Cerebellum (tissue), 4 donors: ENCODE measurements at places on chromosomes 1 and 21. TPM values are rescaled to one million over a fixed set of nuclear protein-coding genes. Genes with fewer than 3 reads are reported as not detected.

Gene LAMC1
- total RNA-seq, result 46.6 TPM

Gene LMX1A
- total RNA-seq, result 13.3 TPM

Gene C1orf226
- total RNA-seq, result 3.4 TPM

Gene LENEP
- 1.5 TPM for total RNA-seq

Gene ELF3
- total RNA-seq, result 0.73 TPM

Gene IFNLR1
- total RNA-seq, result 0.54 TPM

Gene ZNF362
- total RNA-seq, result 12.5 TPM

Gene ILF2
- total RNA-seq, result 122 TPM

Gene SRSF11
- 193 TPM for total RNA-seq

Gene RGS8
- 75.3 TPM for total RNA-seq

Gene KCNK1
- 45.4 TPM for total RNA-seq

Gene SPOCD1
- not detected for total RNA-seq

Gene MMP23B
- 0.64 TPM for total RNA-seq

Gene PERM1
- 0.18 TPM for total RNA-seq

DNA sequence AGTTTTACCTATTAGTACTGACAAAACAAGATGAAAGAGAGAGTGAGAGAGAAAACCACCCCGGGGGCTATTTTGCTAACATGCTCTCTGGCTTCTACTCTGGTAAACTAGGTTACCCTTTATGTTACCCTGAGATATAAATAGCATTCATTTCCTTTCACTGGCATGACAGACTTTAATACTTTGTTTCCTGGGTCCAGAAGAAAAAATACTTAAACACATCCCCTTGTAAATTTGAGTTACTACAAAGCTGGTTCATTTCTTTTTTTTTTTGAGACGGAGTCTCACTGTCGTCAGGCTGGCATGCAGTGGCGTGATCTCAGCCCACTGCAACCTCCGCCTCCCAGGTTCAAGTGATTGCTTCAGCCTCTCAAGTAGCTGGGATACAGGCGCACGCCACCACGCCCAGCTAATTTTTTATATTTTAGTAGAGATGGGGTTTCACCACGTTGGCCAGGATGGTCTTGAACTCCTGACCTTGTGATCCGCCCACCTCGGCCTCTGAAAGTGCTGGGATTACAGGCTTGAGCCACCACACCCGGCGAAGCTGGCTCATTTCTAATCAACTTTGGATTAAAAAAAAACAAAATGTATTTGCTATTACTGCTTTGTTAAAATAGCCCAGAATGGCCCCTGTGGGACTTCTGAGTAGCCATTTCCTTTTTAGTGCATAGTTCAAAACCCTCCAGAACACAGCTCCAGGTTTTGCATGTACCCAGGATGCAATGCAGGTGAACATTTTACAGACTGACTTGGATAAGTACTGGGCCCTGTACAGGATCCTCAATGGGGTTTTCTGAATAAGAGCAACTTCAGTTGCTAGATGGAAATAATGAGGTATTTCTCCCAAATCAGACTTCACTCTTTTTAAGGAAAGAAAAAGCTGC is 20.6 kb downstream of the INPP5B start:
- no peak for DNase-seq

GRCh38 chr21:25175938-25176337 is 431.3 kb downstream of the MRPL39 start:
- no peak for DNase-seq

DNA sequence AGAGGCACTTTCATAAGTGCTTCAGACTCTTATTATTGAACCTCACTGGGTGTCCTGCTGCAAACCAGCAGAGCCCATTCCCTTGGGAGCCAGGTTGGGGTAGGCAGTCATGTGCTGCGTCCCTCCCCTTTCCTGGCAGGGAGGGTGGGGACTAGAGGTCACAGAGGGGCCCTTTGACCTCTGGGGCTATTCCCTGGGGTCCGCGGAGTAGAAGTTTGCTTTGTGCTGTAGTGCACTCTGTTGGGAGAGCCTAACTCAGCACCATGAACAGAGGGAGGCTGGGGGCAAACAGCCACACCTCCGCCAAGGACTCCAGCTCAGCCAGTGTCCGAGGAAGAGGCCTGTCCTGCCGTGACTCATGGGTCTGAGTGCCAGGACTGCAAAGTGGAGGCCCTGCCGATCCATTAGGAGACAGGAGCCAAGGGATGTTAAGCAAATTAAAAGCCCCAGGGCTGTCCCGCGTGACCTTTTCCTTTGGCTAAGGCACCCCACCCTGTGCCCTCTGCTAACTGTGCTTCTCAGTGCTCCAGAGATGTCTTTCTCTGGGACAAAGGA is 3.0 kb upstream of the IGSF21 start:
- DNase-seq, result no peak

- DNase-seq, result no peak
Measured at GRCh38 chr1:7077136-7077535, 291.9 kb downstream of the CAMTA1 start.

GRCh38 chr1:79568411-79568810 is 561.9 kb upstream of the ADGRL4 start:
- DNase-seq, result no peak

DNA sequence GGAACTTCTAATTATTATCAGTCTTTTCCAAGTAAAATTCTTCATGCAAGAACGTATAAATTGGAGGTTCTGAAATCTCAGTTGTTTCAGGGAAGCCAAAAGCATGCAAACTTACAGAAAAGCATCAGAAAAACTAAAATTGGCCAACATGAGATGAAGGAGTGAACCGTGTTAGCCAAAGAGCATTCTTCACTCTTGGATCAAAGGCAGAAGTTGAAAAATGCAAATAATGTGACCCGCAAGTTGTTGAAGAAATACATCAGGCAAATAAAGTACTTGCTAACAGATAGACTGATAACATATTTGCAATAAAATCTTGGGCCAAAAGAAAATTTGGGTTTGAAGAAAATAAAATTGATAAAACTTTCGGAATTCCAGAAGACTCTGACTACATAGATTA is 29.6 kb downstream of the DIPK1A start:
- DNase-seq, result no peak

DNA sequence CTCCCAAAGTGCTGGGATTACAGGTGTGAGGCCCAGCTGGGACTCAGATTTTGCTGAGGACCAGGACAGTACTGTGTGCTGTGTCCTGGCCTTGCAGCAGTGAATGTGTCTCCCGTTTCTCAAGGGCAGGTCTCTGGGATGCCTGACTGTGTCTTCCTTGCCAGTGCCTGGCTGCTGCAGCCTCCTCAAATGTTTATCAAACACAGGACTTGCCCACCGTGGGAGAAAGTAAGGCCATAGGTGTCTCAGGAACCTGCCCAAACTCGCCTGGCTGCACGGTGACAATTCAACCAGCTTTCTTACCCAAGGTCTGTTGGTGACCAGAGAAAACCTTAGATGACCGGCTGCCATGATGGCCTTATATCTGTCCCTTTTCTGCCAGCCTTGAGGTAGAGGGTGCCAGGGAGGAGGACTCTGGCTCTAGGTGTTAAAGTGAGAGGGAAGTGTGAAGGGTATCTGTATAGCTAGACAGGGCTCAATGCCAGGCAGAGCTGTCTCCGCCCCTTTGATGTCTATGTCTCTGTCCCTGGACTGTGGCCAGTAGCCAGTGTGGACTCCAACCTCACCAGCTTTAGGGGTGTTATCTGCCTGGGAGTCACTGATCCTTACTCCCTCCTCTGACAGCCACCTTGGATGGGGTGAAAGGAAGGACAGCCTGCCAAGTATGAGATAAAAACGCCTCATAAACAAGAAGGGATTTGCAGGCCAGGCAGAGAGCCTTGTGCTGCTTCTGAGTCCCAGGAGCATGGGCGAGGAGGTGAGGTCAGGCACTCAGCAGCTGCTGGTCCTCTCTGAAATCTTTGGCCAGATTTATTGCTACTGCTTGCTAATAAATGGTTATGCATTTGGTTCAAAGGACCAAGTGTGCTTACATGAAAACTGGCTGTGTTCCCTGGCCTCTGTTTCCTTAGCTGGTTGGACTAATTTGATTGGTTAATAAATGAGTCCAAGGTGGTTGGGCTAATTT is 22.3 kb downstream of the IL6R start:
- DNase-seq, result no peak

DNA sequence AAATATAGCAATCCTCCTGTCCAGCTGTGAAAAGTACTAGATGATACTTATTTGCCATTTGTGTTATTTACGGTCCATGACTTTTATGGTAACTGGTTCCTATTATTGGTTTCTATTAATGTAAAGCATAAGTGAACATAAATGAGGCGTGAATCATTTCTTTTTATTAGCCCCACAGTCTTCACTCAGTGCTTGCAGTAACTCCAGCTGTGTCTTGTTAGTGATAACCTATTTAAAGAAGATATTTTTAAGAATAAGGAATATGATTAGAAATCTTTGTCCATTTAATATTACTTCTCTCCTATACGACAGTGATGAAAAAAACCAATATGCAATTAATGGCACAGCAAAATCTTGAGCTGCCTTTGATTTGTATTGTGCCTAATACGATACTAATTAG is 149.9 kb downstream of the SPATA17 start:
- DNase-seq, result no peak

- DNase-seq, result no peak
Measured at GRCh38 chr1:95040032-95040525, 32.7 kb downstream of the ALG14 start.

GRCh38 chr1:179297105-179297378 is 3.4 kb downstream of the SOAT1 start:
- DNase-seq, result no peak

- no peak for DNase-seq
Measured at GRCh38 chr1:217539510-217539909, 91.4 kb downstream of the GPATCH2 start.

GRCh38 chr1:50724626-50725286 is 235.3 kb downstream of the FAF1 start:
- DNase-seq, result no peak

DNA sequence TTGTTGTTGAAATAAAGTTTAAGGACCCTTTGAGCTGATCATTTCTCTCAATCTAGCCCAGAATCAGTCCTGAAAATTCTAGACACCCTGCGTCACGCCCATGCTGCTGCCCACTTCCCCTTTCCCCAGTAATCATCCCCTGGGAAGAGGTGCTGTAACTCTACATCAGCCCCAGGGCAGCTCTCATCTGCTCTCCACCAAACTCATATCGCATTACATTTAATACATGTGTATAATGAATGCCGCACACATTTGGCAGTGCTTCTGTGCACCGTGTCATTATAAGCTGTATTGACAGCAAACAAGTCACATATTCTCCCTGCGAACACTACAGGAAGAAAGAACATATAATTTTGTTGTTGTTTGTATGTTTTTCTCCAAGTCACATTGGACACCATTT is 539.7 kb upstream of the DAB1 start:
- no peak for DNase-seq

DNA sequence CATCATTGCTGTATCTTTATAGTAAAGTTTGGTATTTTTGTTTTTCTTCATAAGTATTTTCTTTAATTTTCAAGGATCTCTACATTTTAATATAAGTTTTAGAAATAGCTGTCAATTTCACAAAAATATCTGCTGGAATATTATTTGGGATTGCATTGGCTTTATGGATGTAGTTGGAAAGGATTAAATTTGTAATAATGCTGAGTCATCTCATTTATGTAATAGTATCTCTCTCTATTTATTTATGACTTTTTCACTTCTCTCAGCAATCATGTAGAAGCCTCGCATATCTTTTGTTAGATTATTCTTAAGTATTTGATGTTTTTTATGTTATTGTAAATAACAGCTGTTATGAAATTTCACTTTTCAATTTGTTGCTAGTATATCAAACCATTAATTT is 223.1 kb upstream of the POGK start:
- DNase-seq, result no peak

DNA sequence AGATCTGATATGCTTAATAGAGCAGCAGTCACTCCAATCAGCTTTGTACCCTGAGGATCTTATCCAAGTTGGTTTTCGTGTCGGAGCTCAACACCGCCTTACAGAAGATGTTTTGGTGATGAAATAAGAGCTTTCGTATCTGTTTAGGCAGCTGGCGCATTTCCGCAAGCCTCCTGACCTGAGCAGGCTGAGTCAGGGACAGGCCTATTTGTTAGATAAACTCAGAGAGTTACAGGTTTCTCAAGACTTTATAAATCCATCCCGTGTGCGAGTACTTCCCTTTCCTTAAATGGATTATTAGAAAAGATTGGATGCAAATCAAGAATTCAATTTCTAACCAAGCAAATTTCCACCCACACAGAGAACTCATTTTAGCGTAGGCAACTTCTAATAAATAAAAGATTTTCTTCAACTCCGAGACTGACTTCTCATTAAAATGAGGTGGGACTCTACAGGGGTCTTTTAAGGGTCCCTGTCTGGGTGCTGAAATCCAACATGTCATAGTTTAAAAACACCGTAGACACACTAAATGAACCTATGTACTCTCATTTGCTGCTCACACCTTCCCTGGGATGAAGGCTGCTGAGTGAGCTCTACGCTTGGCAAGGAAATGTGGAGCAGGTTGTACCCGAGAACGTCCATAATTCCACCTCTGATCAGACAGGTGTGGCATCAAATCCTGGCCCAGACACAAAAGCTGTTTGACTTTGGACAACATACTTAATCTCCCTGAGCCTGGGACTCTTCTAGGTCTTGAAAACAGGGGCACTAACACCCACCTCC is 106.9 kb upstream of the F3 start:
- no peak for DNase-seq

DNA sequence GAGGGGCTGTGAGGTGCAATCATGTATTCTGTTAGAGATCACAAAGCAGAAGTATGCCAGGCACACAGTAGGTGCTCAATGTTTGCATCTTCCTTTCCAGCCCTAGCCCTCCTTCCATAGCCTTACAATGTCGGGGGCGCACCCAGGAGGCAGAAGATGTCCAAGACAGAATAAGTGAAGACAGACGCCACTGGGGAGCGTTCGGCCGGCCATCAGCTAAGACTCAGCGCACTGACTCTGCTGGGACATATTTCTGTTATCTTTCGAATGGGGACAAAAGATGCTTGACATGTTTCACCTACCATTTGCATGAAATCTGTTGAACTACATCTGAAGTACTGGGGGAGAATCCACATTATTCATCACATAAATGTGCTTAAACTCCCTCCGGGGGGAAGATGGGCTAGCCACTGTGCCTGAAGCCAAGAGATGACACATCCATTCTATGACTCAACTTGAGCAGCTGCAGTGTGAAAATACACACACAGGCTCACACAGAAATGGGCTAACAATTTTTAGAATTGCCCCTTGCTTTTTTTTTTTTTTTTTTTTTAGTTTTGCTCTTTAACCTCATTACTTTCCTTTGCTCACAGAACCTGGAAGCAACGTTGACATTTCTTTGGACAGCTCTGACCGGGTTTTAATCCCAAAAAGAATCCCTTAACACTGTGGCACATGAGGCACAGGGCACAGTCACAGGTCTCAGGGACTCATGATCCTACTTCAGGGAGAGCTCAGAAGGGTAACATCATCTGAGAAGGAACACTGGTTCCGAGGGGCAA is 7.9 kb downstream of the TIAM1 start:
- peak; percentile 57 for DNase-seq

DNA sequence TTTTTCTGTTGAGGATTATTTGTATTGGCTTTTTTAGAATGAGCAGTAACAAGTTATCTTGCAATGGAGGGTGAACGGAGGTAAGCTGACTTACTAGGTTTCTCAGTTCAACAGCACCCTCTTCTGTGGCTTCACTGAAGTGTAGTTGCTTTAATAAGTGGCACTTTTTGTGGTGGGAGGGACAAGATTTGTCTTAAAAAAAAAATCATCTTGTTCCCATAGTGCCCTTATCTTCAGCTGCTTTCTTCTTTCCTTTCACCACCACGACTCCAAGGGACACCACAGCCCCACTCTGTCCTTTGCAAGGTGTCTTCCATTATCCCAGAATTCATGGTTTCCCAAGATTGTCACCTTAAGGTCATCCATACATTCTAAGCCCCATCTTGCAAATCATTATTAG is 92.9 kb downstream of the PIGK start:
- peak; percentile 8 for DNase-seq
